ENCODE measurements at places on chromosomes 16 and 17.

DNA sequence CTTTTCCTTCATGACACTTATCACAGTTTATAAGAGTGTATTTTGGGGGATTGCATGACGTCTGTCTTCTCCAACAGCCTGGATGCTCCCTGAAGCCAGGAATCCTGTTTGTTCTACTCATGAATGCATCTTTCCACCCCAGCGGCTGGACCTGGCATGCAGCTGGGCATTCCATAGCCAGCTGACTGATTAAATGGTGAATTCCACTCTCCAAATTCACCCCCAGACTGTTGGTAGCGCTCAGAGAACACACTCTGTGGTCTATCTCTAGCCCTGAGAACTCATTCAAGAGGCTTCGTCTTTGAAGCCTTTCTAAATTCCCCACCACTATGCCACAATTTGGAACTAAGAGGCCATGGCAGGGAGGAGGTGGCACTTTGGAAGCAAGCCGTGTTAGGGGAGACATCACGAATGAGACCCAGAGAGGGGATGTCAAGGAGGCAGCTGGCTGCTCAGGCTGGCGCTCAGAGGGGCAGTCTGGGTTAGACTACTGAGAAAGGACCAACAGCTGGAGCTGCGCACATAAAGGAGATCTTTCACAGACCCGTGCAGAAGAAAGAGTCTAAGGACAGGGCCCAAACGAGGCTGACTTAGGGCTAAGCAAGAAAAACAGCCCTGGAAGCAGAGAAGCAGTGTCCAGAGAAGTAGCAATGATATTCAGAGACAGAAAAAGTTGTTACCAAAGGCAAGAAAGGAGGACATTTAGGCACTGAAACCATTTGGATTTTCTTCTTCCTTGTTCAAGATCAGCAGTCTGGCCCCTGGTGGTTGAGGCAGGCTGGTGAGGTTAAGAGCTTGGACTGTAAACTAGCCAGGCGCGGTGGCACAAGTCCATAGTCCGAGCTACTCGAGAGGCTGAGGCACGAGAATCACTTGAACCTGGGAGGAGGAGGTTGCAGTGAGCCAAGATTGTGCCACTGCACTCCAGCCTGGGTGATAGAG, 42.4 kb upstream of the ZNF629 start:
- no peak for DNase-seq

- DNase-seq = no peak
Measured at GRCh38 chr17:8832711-8833352, 33.7 kb upstream of the MFSD6L start.

DNA sequence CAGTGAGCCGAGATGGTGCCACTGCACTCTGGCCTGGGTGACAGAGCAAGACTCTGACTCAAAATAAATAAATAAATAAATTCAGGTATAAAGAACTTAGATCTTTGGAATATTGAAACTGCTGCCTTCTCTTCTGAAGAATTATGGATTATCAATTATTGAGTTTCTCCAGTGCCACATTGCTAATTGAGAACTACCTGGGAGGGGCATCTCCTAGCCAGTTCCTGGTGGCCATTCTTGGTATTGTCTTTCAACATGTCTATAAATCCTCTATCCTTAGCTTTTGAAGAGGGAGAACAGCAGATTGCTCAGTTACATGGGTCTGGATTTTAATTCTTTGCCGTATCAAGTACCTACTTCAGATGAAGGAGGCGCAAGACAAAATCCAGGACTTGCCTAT, 29.2 kb downstream of the CALCOCO2 start:
- no peak for DNase-seq

DNA sequence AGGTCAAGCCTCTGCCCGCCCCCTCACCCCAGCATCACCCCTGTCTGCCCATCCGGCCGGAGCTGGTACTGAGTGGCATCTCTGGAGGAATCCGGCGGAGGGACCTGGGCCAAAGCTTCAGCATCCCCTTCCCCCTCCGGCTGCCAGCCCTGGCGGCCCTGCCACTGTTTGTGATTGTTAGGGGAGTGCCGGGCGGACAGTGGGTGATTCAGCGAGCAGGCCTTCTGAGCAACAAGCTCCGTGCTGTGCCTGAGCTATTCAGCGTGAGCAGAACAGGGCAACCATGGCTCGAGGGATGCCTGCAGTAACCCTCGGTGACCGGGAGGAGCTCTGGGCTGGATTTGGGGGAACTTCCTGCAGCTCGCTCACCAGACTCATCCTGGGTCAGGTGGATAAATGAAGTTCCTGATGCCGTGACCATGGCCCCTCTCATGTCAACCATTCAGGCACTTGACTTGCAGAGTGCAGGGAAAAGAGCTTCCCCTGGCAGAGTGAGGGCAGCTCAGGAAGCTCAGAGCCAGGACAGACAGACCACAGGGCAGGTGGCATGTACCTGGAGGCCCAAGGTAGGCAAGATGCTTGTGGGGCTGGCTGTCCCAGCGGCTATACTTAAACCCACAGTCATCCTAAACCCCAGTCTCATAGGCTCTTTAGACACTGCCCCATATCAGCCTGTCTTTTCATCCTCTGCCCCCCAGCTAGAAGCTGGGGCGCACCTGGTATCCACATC, 24.3 kb upstream of the MLKL start:
- DNase-seq = no peak

DNA sequence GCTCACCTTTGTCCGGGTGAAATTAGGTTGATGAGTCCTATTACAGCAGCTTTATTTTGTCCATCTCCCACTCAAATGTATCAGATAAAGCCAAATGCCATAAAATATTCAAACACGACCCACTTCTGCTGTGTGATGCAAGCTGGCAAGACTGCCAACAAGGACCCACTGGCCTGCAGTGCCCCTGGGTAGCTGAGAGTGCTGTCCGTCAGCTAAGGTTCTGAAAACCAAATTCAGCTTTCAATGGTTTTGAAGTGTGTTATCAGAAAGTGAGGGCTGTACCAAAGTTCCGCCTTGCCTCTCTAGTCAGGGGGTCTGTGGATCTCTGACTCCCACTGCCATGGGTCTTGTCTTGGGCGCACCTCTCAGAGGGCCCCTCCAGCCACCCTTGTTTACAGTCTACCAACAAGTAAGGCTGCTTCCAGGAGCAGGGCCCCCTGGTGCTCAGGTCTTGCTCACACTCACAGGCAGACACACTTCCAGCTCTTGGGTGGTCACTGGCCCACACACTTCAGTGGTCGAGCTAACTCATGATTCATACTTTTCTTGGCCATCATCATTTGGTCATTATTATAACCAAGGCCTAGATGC, 10.5 kb upstream of the CCDC182 start:
- DNase-seq = peak; percentile 76

- no peak for DNase-seq
Measured at GRCh38 chr17:19374136-19374535, 4.2 kb upstream of the MAPK7 start.

- no peak for DNase-seq
Measured at GRCh38 chr17:69734656-69735055, 320.2 kb downstream of the MAP2K6 start.

DNA sequence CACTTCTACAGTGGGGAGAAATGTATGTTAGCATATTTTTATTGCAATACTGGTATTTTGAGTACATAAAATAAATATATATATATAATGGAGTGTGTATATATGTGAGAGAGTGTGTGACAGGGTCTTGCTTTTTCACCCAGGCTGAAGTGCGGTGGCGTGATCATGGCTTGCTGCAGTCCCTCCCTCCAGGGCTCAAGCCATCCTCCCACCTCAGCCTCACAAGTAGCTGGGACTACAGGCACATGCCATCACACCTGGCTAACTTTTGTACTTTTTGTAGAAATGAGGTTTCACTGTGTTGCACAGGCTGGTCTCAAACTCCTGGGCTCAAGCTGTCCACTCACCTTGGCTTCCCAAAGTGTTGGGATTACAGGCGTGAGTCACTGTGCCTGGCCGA, 4.1 kb downstream of the CYLD start:
- no peak for DNase-seq

- peak; percentile 36 for DNase-seq
Measured at GRCh38 chr16:14249291-14250032, 178.3 kb downstream of the MRTFB start.

- DNase-seq = no peak
Measured at GRCh38 chr17:76934561-76935320, 66.5 kb downstream of the MGAT5B start.

DNA sequence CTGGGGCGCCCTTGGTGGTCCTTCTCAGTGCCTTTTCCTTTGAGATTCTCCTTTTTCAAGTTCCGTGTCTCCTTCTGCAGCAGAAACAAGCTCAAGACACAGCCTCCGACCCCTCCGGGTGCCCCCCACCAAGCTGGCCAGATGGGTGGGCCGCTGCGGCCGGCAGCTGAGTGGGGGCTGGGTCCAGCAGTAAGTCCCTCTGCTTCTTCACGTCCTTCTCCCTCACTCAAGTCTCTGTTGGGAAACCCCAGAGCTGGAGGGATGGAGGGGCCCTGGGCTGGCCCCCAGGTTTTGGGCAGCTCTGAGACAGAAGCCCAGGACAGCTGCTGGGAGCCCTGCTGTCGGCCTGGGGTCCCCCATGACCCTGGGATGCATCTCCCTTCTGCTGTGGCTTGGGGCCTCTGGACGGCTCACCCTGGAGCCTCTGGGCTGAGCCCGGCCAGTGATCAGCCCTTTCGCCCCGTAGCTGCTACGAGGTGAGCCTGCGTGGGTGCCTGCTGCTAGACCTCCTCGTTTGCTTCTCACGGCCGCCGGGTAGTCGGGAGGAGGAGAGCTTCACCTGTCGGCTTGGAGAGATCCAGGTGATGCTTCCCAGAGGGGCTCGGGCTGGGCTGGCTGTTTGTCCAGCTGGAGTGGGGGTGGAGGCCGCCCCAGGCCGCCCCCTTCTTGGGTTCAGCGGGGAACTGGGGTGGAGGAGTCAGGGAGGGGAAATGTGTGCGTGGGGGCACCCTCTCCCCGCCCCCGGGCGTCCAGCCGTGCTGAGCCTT, 10.7 kb downstream of the ENGASE start:
- DNase-seq = no peak

DNA sequence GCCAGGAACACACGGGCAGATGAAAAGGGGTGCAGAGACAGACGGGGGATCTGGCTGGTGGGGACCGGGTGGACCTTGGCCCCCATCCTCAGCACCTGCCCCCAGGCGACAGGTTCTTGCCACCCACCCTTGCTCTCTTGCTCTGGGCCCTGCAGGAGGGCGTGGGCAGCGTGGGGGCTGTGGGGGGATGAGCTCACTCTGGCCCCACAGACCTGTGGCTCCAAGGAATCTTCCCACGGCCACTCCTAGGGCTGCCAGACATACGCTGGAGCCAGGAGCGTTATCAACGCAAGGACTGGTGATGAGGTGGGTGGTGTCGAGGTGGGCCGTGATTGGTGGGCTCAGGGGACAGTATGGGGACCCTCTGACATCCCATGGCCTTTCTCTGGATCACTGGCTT, 6.3 kb downstream of the CTRB1 start:
- no peak for DNase-seq

DNA sequence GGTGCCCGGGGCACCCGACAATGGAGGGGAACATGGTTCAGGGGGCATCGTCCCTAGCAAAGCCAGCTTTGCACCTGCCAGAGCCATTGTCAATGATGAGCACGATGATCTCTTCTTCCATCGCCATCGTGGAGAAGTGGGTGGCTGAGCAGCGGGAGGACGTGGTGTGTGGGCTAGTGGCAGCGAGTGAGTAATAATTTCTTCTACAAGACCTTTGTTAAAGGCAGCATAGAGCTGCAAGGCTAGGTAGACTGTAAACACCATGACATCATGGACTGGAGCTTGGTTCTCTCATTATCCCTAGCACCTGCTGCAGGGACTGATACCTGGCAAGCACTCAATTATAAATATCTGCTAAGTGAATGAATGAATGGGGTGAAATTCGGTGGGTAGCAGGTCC, 6.7 kb upstream of the HEATR3 start:
- no peak for DNase-seq

- DNase-seq = no peak
Measured at GRCh38 chr16:80384862-80385261, 155.9 kb upstream of the DYNLRB2 start.

DNA sequence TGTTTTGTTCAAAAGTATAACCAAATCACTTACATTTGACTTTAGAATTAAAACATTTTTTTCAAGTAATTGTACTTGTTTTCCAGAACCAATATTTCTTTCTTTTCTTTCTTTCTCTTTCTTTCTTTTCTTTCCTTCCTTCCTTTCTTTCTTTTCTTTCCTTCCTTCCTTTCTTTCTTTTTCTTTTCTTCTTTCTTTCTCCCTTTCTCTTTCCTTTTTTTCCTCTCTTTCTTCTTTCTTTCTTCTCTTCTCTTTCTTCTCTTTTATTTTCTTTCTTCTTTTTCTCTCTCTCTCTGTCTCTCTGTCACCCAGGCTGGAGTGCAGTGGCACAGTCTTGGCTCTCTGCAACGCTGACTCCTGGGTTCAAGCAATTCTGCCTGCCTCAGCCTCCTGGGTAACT, 26.4 kb upstream of the PSMC5 start:
- DNase-seq = no peak

- DNase-seq = no peak
Measured at GRCh38 chr17:75524269-75524969, 1.1 kb upstream of the LLGL2 start.

DNA sequence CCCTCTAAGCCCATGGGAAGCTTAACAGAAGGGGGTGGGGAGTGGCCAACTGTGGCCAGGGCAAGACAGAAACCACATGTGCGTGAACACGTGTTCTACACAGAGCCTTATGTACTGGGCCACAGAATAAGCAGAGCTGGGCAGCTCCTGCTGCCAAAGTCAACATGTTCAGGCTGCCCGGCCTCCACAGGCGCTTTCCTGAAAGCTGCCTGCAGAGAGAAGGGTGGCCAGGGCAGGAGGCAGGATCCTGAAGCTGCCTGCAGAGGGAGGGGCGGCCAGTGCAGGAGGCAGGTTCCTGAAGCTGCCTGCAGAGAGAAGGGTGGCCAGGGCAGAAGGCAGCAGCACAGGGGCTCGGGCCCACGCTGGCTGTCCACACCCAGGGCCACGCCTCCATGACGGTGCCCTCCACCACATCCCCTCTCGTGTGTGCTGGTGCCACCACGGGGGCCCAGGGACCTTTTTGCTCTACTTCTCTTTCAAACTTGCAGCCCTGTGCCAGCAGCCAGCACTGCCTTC, 79.5 kb downstream of the ANKRD11 start:
- no peak for DNase-seq

GRCh38 chr17:50816771-50817751, 18.3 kb upstream of the WFIKKN2 start:
- DNase-seq = no peak

Data from NCI-H1105 treated with DMSO at 0.1 percent for 48 hours (cell line).